Mammary epithelial cell (primary cell): ENCODE measurements at places on chromosomes 4 and X.

DNA sequence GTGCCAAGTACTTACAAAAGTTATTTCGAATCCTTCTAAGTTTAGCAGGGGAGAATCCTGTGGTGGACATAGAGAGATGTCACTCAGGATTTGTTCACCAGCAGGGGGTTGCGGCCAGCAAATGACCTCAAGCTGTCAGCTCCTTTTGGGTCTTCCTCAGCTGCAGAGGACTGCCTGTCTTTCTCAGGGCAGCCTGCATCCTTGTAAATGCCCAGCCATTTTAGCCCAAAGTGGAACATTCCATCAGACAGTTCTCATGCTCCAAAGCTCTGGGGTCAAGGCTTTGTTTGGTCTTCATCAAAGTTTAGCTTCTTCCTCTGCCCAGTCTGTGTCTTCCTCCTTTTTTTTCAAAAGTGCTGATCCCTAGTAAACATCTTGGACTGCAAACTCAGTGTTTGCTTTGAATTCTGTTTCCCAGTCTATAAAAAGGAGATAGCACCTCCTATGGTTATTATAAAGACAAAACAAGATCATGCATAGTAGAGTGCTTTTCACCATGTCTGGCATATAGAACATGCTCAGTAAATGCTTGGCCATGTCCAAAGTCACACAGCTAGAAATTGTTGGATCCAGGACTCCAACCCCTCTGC is 156.4 kb upstream of the GATB start:
- no peak for DNase-seq

GRCh38 chr4:46945062-46945461 is 36.0 kb upstream of the COX7B2 start:
- no peak for DNase-seq

DNA sequence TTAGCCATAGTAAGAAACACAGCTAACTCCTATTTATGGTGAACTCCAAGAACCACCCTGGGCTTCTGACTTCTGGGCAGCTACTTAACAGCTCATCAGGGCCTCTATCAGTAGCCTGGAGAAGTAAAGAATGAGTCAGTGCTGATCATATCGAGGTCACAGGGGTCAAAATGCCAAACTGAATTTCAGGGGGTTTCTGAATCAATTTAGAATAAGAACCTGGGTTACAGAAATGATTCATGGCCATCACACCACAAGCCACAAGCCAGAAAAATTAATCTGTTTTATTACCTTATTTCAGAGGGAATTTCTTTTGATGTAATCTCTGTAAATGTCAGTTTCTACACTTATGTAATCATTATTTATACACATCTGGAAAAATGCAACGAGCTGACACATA is 64.4 kb downstream of the CHST7 start:
- peak; percentile 62 for DNase-seq

DNA sequence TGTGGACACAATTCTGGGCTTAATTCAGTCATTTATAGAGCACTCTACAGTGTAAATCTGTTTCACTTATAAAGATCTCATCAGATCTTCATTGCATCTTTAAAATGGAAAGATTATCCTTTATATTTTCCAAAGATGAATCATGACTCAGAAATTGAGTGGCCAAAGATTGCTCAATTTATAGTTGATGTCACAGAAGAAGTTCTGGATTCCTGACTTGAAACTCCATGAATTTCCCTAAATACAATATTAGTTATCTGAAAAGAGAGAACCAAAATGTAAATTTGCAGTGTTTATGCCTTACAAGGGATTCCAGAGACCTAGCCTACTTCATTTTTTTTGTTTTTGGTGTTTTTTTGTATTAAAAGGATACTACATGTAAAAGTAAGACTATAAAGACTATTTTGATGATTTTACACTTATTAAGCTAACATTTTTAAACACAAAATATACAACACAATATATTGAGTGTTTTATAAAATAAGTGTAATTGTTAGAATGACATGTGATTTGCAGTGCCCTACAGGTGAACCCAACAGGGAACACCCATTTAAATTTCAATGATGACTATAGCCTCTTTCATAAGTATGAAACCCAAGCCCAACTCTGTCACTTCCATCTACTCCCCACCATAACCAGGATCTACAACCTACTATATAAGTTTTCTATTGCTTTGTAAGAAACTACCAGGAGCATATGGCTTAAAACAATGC is 183.5 kb downstream of the PCDH7 start:
- peak; percentile 11 for DNase-seq

DNA sequence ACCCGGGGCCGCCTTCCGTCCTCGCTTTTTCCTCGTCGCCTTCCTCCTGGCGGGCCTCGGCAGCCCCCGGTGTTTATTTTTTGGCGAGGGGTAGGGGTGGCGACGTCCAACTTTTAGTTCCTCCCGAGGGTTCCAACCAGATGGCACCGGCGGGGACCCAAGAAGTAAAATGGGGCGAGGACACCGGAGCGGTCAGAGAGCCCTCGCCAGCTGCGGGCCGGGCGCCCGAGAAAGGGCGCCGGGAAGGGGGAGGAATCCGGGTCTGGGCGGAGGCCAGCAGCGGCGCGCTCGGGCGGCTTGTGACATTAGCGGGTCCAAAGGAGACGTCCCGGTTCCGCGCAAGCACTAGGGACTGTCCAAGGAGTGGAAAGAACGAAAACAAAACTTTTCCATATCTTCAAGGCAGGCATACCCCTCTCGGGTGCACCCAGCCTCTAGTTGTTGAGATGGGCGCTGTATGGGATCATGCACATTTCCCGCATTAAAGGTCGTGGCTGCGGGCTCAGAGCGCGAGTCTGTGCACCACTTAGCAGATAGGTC is 691 bp upstream of the USP46 start:
- DNase-seq, result peak; percentile 27

DNA sequence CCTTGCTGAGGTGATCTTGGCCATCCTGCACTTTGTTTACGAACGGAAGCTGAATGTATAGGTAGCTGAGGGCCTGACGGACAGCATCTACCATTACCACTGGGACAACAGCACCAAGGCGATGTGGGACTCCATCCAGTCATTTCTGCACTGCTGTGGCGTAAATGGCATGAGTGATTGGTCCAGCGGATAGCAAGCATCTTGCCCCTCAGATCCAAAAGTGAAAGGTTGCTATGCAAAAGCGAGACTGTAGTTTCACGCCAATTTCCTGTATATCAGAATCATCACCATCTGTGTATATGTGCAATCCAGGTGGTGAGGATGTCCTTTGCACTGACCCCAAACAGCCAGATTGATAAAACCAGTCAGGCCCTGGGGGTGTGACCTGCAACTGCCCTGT is 4.2 kb upstream of the PYURF start:
- DNase-seq, result no peak

GRCh38 chr4:130534651-130535050 is 1438.7 kb downstream of the C4orf33 start:
- no peak for DNase-seq

GRCh38 chr4:53614591-53614990 is 23.3 kb upstream of the LNX1 start:
- no peak for DNase-seq

DNA sequence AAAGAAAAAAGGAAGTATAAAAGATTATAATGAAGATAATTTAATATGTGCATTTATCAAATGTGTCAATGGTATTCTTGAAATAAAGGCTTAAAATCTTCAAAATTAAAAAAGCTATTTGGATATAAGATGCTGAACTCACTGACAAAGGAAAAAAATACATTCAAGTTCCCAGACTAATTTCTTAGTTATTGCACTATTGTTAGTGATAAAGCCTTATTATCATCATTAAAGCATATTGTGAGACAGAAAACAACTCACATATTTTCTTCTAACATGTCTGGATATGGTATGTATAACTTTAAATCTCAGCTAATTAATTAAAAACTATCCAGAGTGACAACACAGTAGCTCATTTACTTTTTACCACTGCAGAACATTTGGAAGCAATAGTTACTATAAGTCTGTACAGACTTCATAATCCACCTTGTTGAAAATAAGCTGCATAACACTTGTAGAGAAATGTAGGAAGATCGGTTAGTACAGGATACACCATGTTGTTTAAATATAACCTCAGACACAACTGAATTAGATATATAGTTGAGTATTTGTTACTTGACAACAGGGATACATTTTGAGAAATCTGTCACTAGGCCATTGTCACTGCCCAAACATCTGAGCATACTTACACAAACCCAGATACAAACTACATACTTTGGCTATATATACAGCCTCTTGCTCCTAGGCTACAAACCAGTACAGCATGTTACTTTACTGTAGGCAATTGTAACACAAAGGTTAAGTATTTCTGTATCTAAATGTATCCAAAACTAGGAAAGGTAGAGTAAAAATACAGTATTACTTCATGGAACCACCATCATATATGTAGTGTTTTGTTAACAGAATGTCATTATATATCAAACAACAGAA is 12.8 kb upstream of the FAM200B start:
- no peak for DNase-seq

GRCh38 chrX:37075892-37076595 is 67.9 kb downstream of the FAM47C start:
- DNase-seq, result no peak

GRCh38 chrX:85017721-85018120 is 14.0 kb downstream of the APOOL start:
- no peak for DNase-seq

- DNase-seq, result no peak
Measured at GRCh38 chr4:153589703-153590595, 94.1 kb upstream of the TLR2 start.

DNA sequence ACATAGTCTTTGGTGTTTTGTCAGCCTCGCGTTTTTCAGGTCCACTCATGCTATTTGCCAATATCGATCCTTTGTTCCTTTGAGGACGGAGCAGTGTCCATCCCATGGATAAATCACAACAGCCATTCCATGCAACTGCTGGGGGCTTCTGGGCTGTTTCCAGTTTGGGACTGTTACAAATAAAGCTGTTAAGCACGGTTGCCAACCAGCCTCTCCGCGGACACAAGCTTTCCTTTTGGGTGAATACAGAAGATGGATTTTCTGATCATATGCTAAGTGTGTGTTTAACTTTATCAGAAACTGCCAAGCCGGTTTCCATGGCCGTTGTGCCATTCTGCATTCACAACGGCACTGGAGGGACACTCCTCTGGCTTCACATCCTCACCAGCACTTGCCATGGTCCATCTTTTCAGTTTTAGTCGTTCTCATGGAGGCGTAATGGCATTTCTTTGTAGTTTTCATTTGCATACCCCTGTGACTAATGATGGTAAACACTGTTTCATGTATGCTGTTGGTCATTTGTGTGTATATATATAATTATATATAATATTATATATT is 67.8 kb downstream of the ABLIM2 start:
- no peak for DNase-seq

DNA sequence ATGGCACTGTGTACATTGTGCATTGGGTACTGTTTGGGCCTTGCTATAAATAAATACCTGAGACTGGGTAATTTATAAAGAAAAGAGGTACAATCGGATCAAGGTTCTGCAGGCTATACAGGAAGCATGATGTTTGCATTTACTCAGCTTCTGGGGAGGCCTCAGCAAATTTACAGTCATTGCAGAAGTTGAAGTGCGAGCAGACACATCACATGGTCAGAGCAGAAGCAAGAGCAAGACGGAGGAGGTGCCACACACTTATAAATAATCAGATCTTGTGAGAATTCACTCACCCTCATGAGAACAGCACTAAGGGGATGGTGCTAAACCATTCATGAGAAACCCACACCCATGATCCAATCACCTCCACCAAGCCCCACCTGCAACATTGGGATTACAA is 505.0 kb downstream of the ARAP2 start:
- no peak for DNase-seq

- DNase-seq, result no peak
Measured at GRCh38 chrX:57172544-57172943, 35.3 kb upstream of the SPIN2A start.

- peak; percentile 73 for DNase-seq
Measured at GRCh38 chr4:110854021-110854678, 231.3 kb upstream of the PITX2 start.

DNA sequence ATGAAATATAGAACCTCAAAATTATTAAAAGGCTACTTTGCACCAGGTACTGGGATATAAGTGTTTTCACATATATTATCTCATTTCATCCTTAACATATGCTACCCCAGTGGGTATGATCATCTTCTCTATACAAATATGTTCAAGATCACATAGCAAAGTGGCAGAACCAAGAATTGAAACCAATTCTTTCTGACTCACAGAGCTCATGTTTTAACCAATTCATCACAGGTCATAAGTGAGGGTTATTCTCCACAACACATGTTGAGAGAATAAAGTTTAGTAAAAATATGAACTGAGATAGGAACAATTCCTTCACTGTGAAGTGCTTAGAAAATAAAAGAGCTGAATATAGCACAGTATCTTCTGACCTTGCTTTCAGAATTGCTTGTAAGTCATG is 442.9 kb upstream of the RASGEF1B start:
- no peak for DNase-seq

DNA sequence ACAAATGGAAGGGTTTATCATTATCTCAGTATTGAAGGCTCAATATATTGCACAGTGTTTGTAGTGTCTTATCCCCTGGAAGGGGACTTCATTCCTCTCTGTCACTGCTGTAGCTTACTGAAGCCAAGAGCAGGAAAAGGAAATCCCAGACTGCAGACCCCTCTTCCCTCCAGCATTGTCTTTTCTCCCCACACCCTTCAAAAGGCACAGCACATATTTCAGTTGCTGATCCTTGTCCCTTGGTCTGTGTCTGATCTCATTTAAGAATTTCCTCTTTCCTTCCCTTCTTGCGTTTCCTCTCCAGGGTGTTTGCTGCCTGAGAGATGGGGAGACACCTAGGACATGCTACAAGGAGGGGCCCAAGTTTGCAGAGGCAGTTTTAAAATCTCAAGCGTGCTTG is 40.1 kb downstream of the STIM2 start:
- DNase-seq, result no peak

GRCh38 chrX:107687445-107687844 is 59.1 kb downstream of the PRPS1 start:
- DNase-seq, result no peak

DNA sequence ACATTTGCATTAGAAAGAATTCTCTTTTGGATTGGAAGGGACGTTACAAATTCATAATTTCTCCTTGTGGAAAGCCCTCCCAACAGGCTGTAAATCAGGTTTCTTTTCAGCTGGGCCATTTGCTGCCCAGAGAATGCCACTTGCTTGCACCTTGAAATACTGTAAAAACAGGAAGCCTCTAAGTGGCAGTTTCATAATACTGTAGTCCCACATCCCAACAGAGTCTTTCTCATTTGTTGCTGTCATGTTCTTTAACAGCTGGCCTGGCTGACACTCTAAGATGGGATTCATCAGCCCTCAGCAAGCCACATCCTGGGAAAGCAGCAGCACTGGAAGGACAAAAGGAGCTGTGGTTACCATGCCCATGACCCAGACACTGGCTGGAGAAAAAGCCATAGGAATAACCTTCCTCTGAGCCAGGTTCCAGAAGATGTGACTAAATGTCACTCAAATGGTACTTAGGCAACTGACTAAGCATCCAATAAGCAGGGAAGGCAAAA is 221.9 kb upstream of the MBNL3 start:
- no peak for DNase-seq
